ENCODE measurements at places on chromosomes 6 and 20. TPM values are rescaled to one million over a fixed set of nuclear protein-coding genes. Genes with fewer than 3 reads are reported as not detected.

Gene TPBG
- 4.0 TPM for total RNA-seq

Gene NCOA3
- total RNA-seq: 96.7 TPM

Gene ID1
- total RNA-seq: 157 TPM

Gene SPEF1
- not detected for total RNA-seq

Gene CST7
- total RNA-seq: not detected

Gene DDRGK1
- 76.3 TPM for total RNA-seq

Gene SIM1
- not detected for total RNA-seq

Gene TRIM15
- 6.9 TPM for total RNA-seq

Gene GRIK2
- total RNA-seq: 0.29 TPM

Gene CBFA2T2
- 30.6 TPM for total RNA-seq

Gene FAM83D
- 86.3 TPM for total RNA-seq

Gene HLA-DRA
- not detected for total RNA-seq

Gene NOL4L
- 80.9 TPM for total RNA-seq

Gene TP53TG5
- total RNA-seq: not detected

Gene MUC22
- total RNA-seq: not detected
